ENCODE measurements at places on chromosomes 6 and 20. TPM values are rescaled to one million over a fixed set of nuclear protein-coding genes. Genes with fewer than 3 reads are reported as not detected.

- peaks cover 14% of the 10 kb centered on the region for H3K4me1 ChIP-seq
- no peaks in the 10 kb centered on the region for H3K36me3 ChIP-seq
- no peak overlapping the region for H3K4me3 ChIP-seq
- no peak for DNase-seq
- H3K27ac ChIP-seq, result no peak overlapping the region
Measured at GRCh38 chr6:138103871-138104270, 3.3 kb downstream of the PERP start.

DNA sequence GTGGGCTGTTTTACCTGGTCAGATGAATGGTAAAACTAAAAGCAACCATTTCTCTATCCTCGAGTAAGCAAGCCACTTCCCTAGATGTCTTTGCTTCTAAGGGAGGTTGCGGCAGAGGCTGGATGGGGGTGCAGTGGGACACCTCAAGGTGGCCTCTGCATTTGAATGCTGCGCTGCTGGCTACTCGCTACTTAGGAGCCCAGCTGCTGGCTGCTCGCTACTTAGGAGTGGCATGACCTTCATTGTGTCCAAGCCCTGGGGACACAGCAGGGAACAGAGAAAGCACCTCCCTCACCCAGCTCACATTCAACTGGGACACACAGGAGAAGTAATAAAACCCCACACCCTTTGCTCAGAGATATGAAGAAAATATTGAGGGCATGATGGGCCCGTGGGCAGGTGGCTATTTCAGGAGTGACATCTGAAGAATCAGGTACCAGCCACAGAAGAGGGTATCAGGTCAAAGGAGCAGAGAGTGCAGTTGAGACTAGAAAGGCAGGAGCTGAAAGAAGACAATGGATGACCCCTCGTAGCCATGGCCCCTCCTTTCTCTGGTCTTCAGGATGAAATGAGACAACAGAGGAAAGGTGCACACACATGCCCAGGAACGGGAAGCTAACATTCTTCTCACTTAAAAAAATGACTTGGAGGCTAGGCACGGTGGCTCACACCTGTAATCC is 149.4 kb downstream of the ZMYND8 start:
- peaks cover 7% of the 10 kb centered on the region for H3K4me1 ChIP-seq
- DNase-seq, result no peak
- no peak overlapping the region for H3K27ac ChIP-seq
- no peaks in the 10 kb centered on the region for H3K27me3 ChIP-seq
- H3K4me3 ChIP-seq, result no peak overlapping the region

DNA sequence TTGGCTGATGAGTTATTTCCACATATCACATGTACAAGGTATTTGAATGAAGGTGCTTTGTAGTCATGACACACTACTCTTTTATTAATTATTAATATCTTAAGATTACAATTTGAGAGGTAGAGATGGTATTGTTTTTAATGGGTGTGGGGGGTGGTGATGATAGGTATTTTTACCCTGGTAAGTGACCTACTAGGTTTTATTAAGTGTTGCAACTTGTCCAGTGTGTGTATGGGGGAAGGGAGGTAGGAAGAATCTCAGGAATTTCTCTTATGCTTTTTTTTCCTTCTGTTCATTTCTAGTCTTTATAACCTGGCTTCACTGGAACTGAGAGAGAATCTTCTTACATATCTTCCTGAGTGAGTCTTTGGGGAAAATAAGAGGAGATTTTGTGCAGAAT is 101.4 kb downstream of the LRRC1 start:
- peaks cover 7% of the 10 kb centered on the region for H3K36me3 ChIP-seq
- H3K27me3 ChIP-seq, result no peaks in the 10 kb centered on the region
- peaks cover 3% of the 10 kb centered on the region for H3K4me1 ChIP-seq
- no peak overlapping the region for H3K4me3 ChIP-seq
- H3K27ac ChIP-seq, result no peak overlapping the region
- DNase-seq, result no peak

- no peak overlapping the region for H3K27ac ChIP-seq
- peaks cover 40% of the 10 kb centered on the region for H3K36me3 ChIP-seq
- no peaks in the 10 kb centered on the region for H3K4me1 ChIP-seq
- no peaks in the 10 kb centered on the region for H3K27me3 ChIP-seq
- DNase-seq, result no peak
Measured at GRCh38 chr6:100617633-100618350, 153.1 kb upstream of the SIM1 start.

GRCh38 chr6:166744223-166745134 is 117.4 kb upstream of the RPS6KA2 start:
- no peaks in the 10 kb centered on the region for H3K36me3 ChIP-seq
- no peak overlapping the region for H3K4me3 ChIP-seq
- peaks cover 6% of the 10 kb centered on the region for H3K4me1 ChIP-seq
- H3K27me3 ChIP-seq, result no peaks in the 10 kb centered on the region
- H3K27ac ChIP-seq, result no peak overlapping the region

DNA sequence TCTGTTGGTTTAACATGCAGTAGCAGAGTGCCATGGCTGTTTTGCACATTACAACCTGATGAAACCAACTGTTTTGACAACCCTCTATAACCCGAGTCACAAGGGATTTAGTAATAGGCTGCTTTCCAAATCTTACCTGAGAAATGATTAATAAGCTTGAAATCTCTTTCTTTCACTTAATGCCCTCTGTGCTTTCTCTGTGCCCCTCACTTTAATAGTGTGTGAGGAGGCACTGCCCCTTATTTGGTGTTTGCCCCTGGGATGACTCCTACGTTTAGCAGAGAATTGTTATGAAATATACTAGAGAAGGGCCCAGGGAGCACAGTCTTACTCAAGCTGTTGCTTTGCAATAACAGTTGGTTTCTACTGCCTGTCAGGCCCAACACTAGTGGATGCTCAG is 31.0 kb upstream of the PTCHD4 start:
- no peaks in the 10 kb centered on the region for H3K27me3 ChIP-seq
- H3K4me1 ChIP-seq, result no peaks in the 10 kb centered on the region
- H3K27ac ChIP-seq, result no peak overlapping the region

GRCh38 chr20:44946271-44946852 is 13.8 kb downstream of the TOMM34 start:
- no peak overlapping the region for H3K4me3 ChIP-seq
- H3K27ac ChIP-seq, result no peak overlapping the region
- H3K4me1 ChIP-seq, result peaks cover 1% of the 10 kb centered on the region
- DNase-seq, result no peak
- H3K36me3 ChIP-seq, result peaks cover 19% of the 10 kb centered on the region
- H3K27me3 ChIP-seq, result no peaks in the 10 kb centered on the region

GRCh38 chr6:18179770-18180356 is 24.6 kb downstream of the KDM1B start:
- H3K36me3 ChIP-seq, result peaks cover 39% of the 10 kb centered on the region
- H3K4me3 ChIP-seq, result no peak overlapping the region
- no peak overlapping the region for H3K27ac ChIP-seq
- H3K4me1 ChIP-seq, result no peaks in the 10 kb centered on the region
- DNase-seq, result no peak

GRCh38 chr6:68990317-68990716 is 355.2 kb downstream of the ADGRB3 start:
- no peaks in the 10 kb centered on the region for H3K4me1 ChIP-seq
- no peaks in the 10 kb centered on the region for H3K27me3 ChIP-seq
- no peaks in the 10 kb centered on the region for H3K36me3 ChIP-seq
- no peak for DNase-seq
- H3K27ac ChIP-seq, result no peak overlapping the region

GRCh38 chr6:456887-457286 is 65.3 kb downstream of the IRF4 start:
- peaks cover 13% of the 10 kb centered on the region for H3K36me3 ChIP-seq
- no peaks in the 10 kb centered on the region for H3K27me3 ChIP-seq
- DNase-seq, result no peak

DNA sequence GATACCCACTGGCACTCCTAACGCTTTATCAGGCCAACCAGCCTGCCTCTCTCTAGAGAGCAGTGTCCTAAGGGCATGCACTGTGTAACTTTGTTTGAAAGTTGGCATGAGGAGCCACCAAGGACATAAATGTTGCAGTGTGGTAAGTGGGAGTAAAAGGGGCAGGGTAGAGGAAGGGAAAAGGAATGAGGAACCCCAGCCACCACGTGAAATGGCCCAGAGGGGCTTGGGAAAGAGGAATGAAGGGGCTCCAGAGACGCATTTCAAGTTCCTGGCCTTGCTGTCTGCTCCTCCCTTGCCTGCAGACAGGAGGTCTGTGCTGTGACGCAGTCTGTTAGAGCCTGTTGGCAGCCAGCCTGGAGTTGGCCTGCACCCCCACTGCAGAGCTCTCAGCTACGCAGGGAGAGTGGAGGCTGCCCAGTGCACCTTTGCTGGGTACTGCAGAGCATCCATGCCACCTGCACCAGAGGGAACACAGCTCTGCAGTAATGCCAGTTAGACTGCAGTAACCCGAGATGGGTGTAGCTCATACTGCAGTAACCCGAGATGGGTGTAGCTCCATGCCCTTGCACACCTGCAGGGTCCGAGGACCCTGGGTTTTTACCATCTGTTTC is 86.8 kb upstream of the SNAP25 start:
- H3K27me3 ChIP-seq, result no peaks in the 10 kb centered on the region
- H3K36me3 ChIP-seq, result no peaks in the 10 kb centered on the region
- DNase-seq, result no peak
- H3K27ac ChIP-seq, result no peak overlapping the region
- no peaks in the 10 kb centered on the region for H3K4me1 ChIP-seq

GRCh38 chr6:39681674-39682121 is 43.5 kb downstream of the KIF6 start:
- H3K36me3 ChIP-seq, result no peaks in the 10 kb centered on the region
- no peak overlapping the region for H3K4me3 ChIP-seq
- no peaks in the 10 kb centered on the region for H3K4me1 ChIP-seq
- DNase-seq, result no peak
- peaks cover 3% of the 10 kb centered on the region for H3K27me3 ChIP-seq
- H3K27ac ChIP-seq, result no peak overlapping the region

- no peak overlapping the region for H3K27ac ChIP-seq
- no peaks in the 10 kb centered on the region for H3K36me3 ChIP-seq
- H3K27me3 ChIP-seq, result peaks cover 11% of the 10 kb centered on the region
- H3K4me1 ChIP-seq, result no peaks in the 10 kb centered on the region
Measured at GRCh38 chr6:72524011-72524645, 97.7 kb upstream of the KCNQ5 start.

DNA sequence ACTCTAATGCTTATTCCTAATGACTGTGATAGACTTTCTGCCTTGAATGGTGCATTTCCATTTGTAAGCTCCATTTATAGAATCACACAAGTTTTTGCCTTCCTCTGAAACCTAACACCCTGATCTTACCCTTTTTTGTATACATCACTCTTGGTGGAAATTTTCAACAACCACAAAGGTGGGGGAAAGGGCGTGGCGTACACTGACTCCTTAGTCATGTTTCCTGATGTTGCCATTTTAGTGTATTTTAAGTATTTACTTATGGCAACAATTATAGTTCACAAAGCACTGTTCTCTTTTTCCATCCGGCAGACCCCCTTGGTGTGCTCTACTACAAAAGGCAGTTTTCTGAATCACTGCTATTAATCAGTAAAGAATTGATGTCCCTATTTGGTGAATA is 92.0 kb downstream of the ATXN1 start:
- H3K4me1 ChIP-seq, result peaks cover 21% of the 10 kb centered on the region
- no peaks in the 10 kb centered on the region for H3K27me3 ChIP-seq
- H3K27ac ChIP-seq, result peak overlapping the region; percentile 33
- peaks cover 19% of the 10 kb centered on the region for H3K36me3 ChIP-seq

DNA sequence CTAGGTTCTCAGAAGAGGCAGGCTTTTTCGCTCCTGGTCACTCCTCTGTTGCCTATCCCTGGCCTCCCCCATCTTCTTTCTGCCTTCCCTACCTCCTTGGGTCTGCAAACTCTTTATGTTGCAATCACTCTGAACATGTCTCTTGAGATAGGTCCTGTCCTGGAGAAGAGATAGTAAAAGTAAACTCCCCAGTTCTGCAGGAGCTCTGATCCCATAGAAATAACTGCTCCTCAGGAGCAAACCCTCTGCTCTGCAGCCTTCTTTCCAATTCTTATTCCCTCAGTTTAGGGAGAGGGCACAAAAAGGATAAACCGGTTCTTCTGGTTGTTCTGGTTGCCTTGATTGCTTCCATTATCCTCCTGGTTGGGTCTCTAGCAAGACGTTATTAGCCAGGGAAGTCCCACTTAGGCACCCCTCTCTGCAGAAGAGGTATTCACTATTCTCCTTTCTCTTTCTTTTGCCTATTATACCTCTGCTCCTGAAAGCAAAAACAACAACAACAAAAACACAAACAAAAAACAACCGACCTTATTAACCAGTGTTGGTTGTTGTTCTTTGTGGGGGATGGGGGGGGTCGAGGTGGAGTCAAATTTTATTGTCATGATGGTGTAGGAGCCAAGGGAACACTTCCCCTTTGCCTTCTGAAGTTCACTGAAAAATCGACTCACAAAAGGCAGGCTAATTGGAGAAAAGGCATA is 973 bp downstream of the TRIM38 start:
- no peak for DNase-seq
- peaks cover 43% of the 10 kb centered on the region for H3K36me3 ChIP-seq
- peaks cover 58% of the 10 kb centered on the region for H3K4me1 ChIP-seq
- peak overlapping the region; percentile 80 for H3K27ac ChIP-seq
- H3K4me3 ChIP-seq, result peak overlapping the region; percentile 98
- H3K27me3 ChIP-seq, result no peaks in the 10 kb centered on the region

The C20orf204 gene
- 9.8 TPM for total RNA-seq

The PRICKLE4 gene
- total RNA-seq, result not detected

The C20orf144 gene
- 0.43 TPM for total RNA-seq

The ZSCAN23 gene
- total RNA-seq, result 2.9 TPM

The BPIFA1 gene
- total RNA-seq, result not detected

The SPATS1 gene
- total RNA-seq, result not detected

The UNC93A gene
- total RNA-seq, result not detected

Measured in activated naive CD8-positive, alpha-beta T cell treated with anti-CD3 and anti-CD28 coated beads, Interleukin-2, amount 10 ng/mL, durations not matched to agents 7 days and 5 days (primary cell).